ENCODE measurements at places on chromosomes 7 and 10.
A peak's percentile ranks its signal among the peaks of the same experiment; 100 is the strongest.

DNA sequence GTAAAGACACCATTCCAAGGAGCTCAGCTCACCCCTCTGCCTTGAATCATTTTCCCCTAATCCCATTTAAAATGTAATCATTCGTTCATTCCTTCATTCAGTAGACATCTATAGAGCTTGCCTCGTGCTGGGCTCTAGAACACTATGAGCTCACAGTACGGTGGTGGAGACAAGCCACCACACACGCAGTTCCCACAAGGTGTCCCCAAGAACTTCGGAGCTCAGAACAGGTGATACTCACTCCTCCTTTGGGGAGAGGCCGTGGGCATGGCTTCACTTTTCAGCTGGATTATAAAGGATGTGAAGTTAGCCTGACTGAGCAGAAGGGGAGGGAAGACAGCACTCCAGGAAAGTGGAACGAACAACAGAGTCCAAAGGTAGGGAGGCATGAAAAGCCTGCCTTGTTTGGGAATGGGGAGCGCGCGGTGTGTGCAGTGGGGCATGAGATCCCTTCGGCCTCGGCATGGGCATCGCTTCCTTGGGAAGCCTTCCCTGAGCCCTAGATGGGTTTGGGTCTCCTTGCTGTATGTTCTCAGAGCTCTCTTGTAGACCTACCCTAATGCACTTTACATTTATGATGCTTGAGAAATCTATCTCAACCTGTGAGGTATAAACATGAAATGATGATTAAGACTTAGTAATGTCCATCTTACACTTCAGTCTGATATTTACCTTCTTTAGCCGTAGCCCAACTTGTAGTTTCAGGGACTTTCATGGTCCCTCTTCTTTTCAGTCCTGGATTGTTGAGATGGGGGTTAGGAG, 809 bp upstream of the OGA start:
- DNase-seq, result peak; percentile 43

- no peak for DNase-seq
These were observed 7.6 kb upstream of the SLC18A3 start for GRCh38 chr10:49602380-49603023.

DNA sequence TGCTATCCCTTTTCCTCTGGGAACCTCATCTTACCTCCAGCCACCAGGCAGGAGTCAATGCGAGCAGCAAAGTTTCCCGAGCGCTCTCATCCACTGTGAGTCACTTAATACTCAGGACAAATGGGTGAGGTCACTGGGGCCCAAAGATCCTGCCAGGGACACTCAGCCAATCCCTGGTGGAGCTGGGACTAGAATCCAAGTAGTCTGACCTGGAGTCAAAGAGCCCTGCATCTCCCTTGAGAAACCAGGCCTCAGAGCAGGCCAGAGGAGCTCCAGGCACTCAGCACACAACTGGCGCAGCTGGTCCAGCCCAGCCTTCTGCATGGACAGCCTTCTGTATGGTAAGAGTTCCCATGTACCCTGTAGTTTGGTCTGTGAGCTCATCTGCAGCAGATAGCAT, 142.3 kb downstream of the MAPK8 start:
- no peak for DNase-seq

- DNase-seq, result no peak
These were observed 61.3 kb downstream of the APBB1IP start for GRCh38 chr10:26499426-26499825.

- DNase-seq, result no peak
These were observed 22.7 kb downstream of the HKDC1 start for GRCh38 chr10:69242852-69243212.

- DNase-seq, result no peak
These were observed 423.5 kb downstream of the ANKRD7 start for GRCh38 chr7:118648002-118648401.

GRCh38 chr10:17836942-17837341, 27.8 kb downstream of the MRC1 start:
- DNase-seq, result peak; percentile 11

GRCh38 chr7:512541-513311, 6.9 kb downstream of the PDGFA start:
- DNase-seq, result peak; percentile 71

DNA sequence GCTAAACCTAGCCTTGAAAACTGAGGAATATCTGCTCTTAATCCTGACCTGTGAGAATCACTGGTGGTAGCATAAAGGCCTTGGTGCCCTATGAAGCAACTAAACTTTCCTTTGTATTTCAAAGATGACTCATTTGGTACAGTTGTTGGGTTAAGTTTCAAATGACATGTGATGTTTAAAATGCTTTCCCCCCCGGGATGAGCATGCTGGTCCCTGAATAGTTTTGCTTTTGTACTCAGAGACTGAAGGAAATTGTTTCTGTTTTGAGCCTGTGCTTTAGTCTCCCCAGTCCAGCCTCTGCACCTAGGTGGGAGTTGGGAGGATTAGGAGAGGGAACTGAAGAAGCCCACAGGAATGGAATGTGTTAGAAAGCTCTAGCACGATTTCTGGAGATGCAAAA, 258.9 kb upstream of the NPY start:
- DNase-seq, result no peak

DNA sequence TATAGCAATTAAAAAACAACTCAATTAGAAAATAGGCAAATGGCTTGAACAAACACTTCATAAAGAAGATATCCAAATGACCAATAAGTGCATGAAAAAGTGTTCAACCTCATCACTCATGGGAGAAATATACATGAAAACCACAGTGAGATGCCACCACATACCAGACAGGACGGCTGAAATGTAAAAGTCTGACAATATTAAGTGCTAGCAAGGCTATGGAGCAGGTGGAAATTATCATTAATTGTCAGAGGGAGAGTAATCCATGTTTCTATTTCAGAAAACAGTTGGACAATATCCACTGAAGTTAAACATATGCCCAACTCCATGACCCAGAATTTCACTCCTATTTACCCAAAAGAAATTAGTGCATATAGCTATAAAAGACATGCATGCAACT, 42.6 kb upstream of the GRID1 start:
- no peak for DNase-seq

DNA sequence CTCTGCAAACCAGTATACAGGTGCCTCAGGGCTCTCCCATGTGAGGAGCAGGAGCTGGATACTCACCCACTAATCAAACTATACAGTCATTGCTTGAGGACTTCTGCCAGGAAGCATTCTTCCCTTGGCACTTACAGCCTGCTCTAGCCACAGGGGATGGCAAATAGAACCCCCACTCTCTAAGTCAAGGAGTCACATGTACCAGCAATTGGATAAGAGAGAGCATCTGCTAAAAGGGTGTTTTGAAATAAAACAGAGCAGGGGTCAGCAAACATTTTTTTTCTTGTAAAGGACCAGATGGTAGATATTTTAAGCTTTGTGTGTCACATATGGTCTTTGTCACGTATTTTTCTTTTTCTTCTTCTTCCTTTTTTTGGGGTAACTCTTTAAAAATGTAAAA, 865.2 kb upstream of the GHITM start:
- DNase-seq, result no peak

DNA sequence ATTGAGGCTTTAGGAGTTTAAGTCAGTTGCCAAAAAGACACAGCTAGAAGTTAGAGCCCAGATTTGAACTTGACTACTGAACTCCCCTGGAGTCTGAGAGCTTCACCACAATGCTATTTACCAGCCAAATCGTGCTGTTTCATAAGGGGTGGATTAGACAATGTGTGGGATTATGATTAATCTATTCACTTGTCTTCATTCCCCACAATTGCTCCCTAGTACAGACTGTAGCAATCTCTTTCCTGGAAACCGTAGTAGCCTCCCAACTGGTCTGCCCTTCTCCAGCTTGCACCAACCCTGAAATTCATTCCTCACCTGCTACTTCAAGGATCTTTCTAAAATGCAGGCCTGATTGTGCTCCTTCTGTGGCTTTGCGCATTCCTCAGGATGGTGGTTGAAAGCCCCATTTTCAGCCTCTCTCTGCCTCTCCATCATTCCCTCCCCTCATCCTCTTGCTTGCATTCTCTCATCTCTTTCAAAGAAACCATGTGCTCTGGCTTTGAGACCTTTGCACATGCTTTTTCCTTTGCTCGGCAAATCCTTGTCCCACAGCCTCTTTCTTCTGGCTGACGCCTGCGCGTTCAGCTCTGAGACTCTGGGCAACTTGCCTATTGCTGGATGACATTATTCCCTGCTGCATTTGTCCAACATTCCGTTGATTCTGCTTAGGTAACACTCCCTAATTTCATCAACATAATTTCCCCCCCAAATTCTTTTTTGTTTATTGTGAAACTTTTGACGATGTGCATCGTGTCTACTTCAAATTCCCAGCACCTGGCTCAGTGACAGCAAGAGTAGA, 145.1 kb downstream of the ADRA2A start:
- peak; percentile 3 for DNase-seq

DNA sequence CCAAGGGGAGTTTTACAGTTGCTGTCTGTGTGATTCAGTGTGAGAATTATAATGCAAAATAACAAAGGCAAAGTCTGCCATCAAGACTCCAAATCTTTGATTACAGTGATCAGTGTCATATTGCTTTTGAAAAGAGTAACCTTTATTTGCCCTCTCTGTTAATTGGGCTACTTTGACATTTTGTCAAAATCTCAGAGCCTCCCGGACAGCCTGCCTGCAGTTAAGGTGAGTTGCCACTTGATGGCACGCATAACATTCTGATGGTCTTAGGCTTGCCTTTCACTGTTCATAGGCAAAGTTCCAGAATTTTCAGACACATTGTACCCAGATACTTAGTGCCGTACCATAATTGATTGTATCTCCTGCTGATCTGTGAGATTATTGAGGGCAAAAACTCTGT, 253.5 kb downstream of the ABCA13 start:
- DNase-seq, result no peak

- no peak for DNase-seq
These were observed 138.8 kb downstream of the ADCYAP1R1 start for GRCh38 chr7:31190906-31191305.

DNA sequence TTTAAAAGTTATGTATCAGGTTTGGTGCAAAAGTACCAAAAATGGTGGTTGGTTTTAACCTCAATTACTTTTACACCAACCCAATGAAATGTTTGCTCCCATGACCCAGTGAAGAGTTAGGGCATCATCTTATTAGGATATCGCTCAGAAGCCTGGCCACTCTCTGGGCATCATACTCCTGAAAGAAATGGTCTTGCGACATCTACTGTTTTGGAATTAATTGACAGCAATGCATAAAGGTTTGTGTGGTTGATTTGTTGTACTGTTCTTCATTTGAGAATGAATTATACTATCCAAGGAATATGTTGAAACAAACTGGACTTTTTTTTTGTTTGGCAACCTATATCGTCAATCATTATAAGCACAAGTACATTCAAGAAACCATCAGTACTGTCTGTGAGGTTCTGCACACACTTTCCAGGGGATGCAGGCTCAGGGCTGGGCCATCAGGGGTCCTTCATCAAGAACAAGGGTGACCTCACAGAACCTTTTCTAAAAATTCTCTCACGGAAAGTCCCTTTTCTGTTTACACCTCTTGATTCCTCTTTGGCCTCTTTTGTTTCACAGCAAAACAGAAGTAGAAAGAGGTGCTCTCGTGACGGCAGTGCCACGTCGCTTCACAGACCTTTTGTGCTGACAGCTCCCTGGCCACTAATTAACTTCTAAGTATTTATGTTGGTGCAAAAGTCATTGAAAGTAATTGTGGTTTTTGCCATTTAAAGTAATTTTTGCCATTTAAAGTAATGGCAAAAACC, 117.2 kb upstream of the KLF6 start:
- no peak for DNase-seq

- no peak for DNase-seq
These were observed 625 bp upstream of the GSTO2 start for GRCh38 chr10:104268405-104268712.

DNA sequence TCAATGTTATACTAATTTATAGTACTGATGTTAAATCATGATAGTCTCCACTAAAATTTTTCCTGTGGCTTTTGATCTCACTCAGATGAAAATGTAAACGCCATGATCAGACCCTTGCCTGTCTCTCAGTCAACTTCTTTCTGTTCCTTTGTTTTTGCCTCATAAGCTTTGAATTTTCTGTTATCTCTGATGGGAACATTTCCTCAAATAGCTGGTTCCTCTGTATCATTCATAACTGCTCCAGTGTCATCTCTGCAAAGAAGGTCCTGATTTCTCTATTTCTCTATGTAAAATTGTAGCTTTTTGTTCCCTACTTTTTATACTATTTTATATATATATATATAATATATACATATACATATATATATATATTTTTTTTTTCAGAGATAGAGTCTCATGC, 67.5 kb downstream of the GPR141 start:
- no peak for DNase-seq

DNA sequence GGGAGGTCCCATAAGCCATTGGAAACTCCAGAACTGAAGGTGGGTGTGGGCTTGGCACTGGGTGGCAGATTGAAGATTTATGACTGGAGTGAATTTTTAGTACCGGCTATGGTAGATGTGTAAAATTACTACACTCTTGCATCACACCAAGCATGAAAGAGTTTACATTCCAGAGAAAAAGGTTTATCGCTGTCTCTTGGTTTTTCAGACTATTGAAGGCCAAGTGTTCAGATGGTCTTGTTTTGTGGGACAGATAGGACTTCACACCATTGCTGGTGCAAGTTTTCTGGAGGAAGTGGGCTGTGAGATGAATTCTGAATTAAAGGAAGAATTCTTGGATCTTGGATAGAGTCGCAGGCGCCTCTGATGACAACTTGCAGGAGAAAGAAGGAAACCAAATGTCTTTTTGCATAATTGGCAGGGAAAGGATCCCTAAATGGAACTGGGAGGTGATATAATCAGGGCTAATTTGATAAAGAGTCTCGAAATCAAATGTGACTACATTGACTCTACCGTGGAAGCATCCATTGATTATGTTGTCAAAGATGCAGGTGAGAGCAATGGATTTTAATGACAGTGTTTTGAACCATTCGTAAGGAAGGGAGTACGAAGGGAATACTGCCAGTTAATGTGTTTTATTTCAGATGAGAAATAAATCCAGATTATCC, 14.2 kb upstream of the NMT2 start:
- DNase-seq, result no peak

DNA sequence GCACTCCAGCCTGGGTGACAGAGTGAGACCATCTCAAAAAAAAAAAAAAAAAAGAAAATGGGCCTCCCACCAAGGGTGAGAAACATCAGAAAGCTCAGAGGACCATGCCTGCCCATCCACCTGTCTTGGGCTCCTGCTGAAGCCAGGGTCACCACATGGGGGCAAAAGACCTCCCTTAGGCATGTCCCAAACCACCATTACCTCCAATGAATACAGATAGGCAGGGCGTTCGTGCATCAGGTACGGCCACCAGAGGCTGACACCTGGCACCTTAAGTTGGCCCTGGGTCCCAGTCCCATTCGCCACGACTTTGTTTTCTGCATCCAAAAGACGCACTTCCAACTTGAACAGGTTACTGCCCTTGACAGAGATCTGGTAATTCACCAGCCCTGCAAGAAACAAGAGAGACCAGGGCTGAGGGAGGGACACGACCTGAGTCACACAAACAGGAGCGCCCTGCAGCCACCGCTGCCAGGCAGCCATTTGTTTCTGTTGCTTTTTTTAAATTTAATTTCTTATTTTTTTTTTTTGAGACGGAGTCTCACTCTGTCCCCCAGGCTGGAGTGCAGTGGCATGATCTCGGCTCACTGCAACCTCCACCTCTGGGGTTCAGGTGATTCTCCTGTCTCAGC, 6.1 kb downstream of the GUSB start:
- no peak for DNase-seq
